ENCODE measurements at places on chromosomes 1 and 21.

DNA sequence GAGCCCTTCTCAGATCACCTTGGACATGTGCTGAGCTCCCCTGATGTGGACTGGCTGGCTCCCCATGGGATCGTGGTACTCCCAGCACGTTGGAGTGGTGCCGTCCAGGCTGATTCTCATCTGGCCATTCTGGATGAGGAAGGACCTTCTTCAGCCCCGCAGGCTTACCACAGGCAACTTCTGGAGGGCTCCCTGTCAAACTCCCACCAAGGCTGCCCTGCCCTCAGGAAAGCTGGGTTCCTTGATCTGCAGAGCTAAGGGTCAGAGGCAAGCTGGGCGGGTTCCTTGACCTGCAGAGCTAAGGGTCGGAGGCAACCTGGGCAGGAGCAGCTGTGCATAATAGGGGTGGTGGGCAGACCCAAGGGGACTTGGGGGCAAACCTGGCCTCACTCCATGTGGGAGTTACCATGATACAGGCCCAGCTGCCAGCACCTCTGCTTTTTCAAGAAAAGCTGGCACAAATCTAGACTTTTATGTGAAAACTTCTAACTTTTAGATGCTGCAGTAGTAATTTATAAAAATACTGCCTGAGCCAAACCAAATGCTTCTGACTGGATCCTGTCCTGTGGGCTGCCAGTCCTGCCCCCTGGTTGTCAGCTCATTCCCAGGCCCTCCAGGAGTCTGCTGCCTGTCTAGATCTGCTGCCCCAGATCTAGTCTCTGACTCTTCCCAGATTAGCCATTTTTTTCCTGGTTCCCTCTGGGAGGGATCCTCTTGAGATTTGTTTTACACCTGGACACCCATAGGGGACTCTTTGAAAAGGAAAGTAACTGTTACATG is 5.6 kb upstream of the THEM5 start:
- DNase-seq: no peak

- DNase-seq: no peak
Measured at GRCh38 chr21:45917241-45917640, 64.3 kb upstream of the COL6A1 start.

- no peak for DNase-seq
Measured at GRCh38 chr1:115340879-115341278, 2.8 kb upstream of the NGF start.

- DNase-seq: no peak
Measured at GRCh38 chr1:3352299-3352951, 102.0 kb upstream of the ARHGEF16 start.

GRCh38 chr1:66452982-66453381 is 81.0 kb upstream of the SGIP1 start:
- DNase-seq: no peak

DNA sequence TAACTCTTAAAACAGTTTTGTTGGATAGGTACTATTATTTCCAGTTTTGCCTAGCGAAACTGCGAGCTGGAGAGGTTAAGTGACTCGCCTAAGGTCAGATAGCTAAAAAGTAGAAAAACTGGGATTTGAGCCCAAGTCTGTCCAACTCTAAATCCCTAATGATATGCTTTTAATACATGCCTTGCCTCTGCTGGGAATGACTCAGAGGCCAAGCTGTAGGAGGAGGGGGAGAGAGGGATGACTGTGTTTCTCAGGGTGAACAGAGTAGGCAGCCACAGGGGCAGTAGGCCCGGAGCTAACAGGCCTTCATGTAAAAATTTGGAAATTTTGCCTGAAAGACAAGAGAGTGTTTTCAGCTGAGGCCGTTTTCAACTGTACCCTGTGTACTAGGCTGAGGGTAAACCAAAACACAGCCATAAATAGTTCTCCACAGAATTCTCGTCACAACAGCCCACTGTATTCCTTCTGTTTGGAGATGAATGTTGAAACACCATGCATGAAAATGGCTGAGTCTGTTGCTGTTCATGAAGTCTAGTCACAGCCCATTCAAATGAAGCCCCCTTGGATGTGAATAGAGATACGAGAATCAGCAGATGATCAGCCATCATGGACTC is 107.5 kb upstream of the HOOK1 start:
- no peak for DNase-seq
